ENCODE measurements at places on chromosomes 1 and 21.

- DNase-seq, result peak; percentile 81
Measured at GRCh38 chr1:67735806-67736627, 51.0 kb downstream of the GADD45A start.

- DNase-seq, result no peak
Measured at GRCh38 chr1:117076648-117077047, 16.5 kb downstream of the TTF2 start.

DNA sequence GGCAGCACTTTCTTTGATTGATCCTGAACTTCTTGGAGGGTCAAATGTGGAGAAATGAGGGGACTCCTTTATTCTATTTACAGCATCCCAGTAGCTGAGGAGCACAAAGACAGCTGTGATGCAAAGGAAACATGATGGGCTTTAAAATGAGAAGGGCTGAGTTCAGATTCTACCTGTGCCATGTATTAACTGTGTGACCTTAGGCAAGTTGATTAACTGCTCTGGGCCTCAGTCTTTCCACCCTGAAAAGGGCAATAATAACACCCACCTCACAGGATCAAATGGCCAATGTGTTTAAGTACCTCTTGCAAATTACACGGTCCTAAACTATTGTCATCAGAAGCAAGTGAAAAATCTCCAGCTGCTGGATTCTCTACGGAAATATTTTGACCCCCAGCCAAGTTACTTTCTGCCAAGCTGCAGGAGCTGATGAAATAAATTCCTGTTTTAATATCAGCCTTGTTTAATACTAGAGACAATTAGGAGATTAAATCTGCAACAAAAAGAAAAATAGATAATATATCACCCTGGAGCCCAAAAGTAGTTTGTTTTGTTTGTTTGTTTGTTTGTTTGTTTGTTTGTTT lies 15.7 kb downstream of the TMEM81 start:
- no peak for DNase-seq

DNA sequence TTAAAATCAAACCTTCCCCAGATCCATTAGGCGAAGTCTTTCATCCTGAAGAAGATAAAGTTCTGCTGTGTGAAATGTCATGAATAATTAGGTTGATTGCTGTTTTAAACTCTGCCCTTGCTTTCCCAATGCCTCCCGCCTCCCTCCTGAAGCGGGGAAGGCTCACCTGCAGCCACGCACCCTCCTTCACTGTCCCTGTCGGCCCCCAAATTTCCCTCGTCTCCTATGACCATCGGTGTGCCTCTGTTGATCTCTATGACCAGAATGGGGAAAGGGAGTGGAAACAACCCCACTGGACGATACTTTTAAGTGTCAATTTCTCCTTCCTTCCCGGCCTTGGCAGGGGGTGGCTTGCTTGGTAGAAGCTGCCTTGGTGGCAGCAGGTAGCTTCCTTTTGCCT lies 35.1 kb downstream of the LHX4 start:
- no peak for DNase-seq

- DNase-seq, result no peak
Measured at GRCh38 chr1:184032930-184033418, 4.6 kb downstream of the COLGALT2 start.

DNA sequence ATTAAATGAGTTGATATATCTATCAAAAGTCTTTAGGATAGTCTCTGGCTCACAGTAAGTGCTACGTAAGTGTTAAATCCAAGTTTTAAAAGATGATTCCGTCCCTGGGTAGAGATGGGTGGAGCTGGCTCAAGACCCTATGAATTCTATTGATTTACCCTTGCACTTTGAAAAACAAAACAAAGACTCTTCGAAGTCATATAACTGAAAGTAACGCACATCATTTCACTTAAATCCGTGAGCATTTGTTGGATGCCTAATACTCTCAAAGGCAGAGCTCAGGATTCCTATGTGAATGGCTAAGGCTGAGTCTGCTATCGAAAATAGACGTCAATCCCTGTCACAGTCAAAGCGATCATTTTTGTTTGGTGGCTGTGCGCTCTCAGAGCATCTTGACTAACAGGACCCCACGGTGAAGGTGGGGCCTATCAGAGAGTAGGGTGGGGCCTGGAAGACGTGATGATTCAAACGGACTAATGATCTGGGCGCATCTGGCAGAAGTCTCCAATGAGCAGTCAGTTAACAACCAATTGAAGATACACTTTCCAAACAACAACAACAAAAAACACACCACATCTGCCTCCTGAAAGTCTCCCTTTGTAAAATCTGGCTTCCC lies 1.2 kb upstream of the NUCKS1 start:
- DNase-seq, result no peak

GRCh38 chr21:34762786-34763185 lies 94.0 kb downstream of the CLIC6 start:
- no peak for DNase-seq

GRCh38 chr21:46322351-46323226 lies 1.1 kb downstream of the C21orf58 start:
- DNase-seq, result peak; percentile 58

DNA sequence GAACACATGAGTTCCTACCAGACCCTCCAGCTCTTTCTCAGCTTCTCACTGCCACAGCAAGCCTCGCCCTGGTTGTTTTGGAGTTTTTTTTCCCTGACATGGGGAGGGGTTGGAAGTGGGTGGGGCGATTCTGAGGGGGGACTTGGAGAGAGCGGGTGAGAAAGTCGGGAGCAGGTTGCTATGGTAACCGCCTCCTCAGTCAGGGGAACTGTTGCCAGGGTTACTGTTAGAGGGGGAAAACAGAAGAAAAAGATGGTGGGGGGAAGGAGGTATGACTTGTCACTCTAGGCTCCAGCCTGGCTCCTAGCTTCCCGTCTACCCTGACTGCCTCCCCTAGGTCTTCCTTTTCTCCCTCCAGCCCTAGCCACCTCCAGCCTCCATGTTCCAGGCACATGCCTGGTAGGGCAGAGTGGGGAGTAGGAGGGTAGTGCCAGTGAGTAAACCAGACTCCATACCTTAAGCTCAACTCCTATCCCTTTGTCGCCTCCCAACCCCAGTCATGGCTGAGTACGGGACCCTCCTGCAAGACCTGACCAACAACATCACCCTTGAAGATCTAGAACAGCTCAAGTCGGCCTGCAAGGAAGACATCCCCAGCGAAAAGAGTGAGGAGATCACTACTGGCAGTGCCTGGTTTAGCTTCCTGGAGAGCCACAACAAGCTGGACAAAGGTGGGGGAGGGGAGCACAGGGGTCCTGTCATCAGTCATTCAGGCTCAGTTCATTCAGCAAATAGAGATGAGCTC lies 6.0 kb downstream of the PEA15 start:
- DNase-seq, result no peak

- DNase-seq, result no peak
Measured at GRCh38 chr1:153608089-153608682, 4.8 kb downstream of the S100A16 start.
